ENCODE measurements at places on chromosomes 1 and 21.
A peak's percentile ranks its signal among the peaks of the same experiment; 100 is the strongest.

DNA sequence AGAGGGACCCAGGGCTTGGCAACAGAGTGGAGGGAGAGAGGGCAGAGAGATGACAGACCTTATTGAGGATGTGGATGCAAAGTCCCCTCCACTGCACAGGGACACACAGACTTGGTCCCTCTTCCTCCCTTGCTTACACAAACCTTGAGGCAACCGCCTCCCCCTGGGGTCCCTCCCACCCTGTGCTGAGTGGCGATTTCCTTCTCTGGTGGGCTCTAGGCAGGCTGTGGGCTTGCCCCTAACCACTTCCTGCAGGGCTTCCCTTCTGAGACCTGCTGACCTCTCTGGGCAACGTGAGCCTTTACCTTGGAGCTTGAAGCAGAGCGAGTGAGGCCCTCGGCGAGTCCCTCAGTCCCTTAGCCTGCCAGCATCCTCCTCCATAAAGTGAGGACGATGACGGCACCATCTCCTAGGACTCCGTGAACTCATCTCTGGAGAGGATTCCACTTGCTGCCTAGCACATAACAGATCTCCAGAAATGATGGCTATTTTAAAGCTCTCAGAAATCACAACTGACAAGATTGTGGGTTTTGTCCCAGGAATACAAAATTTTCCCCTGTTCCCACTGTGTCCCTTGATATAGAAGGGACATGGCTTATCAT lies 25.0 kb downstream of the KIAA1614 start:
- no peak for DNase-seq

DNA sequence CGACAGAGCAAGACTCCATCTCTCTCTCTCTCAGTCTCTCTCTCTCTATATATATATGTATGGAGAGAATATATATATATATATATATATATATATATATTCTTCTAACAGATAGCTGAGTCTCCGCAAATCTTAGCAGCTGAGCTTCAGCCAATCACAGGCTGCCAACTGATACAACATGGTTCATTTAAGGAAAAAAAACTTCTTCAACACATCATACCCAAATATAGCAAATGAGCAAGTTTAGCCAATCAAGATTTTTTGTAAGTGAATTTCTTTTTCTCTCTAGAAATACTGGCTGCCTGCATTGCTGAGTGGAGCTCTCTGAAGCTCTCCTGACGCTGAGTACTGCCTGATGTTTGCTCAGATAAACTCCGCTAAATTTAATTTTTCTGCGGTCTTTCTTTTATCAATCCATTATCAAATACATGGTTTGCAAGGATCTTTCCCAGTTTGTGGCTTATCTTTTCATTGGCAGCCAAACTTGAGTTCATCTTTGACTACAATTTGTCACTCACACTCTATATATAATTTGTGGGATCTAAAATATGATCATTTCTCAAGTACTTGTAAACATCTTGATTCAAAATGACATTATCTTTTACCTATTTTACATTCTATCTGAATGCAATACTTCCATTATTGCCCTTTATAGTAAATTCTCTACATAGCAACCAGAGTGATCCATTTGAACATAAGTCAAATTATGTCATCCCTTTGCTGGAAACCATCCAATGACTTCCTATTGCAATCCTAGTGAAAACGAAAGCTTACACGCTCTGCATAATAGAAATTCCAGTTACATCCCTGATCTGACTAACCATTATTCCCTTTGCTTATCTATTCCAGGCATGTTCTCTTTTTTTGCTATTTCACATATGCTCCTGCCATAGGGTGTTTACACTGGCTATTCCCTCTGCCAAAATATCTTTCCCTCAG lies 2131.7 kb downstream of the MRPL39 start:
- no peak for DNase-seq

GRCh38 chr1:114959423-114959822 lies 70.2 kb upstream of the TSHB start:
- DNase-seq = no peak

- no peak for DNase-seq
Measured at GRCh38 chr1:76068953-76069561, 5.5 kb upstream of the ST6GALNAC3 start.

- peak; percentile 31 for DNase-seq
Measured at GRCh38 chr21:39313042-39313570, 326 bp downstream of the BRWD1 start.

- no peak for DNase-seq
Measured at GRCh38 chr1:69755647-69756046, 187.9 kb downstream of the LRRC7 start.

DNA sequence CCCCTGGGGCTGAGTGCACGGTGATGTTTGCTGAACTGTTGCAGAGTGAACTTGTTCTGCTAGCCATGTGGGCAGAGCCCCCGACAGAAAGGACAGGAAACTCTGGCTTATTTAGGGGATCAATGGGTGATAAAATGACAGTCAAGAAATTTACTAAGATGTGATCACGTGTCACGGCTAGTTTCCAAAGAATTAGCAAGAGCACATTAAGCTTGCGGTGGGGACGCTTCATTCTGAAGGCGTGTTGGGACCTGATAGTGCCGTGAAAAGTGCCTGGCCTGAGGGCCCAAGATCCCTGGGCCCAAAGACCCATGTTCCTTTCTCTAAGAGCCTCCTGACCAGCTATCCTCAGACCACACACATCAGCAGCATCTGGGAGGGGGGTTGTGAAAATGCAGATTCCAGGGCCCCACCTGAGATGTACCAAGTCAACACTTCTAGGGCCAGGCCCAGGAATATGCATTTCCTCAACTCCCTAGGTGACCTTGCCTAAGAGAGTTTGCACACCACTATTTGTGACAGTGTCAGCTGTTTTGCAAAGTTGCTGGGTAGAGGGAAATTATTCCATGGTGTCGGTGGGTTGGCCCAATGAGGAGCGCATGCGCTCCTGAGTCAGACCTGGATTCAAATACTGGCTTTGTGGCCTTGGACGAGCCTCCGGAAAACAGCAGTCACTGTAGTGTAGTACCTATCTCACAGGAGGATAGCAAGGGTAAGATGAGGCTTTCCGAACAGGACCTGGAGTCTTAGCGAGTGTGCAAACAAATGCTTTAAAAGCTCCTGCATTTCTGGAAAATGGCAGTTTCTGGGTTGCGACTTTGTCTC lies 77.5 kb downstream of the SPSB1 start:
- no peak for DNase-seq

GRCh38 chr1:94351481-94351880 lies 66.7 kb upstream of the ABCD3 start:
- DNase-seq = no peak

DNA sequence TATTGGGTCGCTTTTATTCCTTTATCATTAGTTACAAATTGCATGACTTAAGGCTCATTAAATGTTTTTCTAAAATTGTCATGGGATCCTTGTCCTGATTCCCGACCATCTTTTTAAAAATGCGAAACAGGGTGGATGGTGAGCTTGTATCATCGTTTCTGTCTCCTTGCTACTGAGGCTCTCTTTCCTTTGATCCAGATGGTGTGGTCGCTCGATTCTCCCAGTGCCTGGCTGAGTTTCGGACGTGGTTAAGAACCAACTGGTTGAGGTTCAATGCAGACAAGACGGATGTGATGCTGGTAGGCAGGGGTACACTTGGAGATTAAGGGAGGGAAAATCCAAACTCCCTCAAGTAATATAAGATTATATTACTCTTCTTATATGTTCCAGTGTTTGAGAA lies 1.2 kb downstream of the MIER1 start:
- no peak for DNase-seq

DNA sequence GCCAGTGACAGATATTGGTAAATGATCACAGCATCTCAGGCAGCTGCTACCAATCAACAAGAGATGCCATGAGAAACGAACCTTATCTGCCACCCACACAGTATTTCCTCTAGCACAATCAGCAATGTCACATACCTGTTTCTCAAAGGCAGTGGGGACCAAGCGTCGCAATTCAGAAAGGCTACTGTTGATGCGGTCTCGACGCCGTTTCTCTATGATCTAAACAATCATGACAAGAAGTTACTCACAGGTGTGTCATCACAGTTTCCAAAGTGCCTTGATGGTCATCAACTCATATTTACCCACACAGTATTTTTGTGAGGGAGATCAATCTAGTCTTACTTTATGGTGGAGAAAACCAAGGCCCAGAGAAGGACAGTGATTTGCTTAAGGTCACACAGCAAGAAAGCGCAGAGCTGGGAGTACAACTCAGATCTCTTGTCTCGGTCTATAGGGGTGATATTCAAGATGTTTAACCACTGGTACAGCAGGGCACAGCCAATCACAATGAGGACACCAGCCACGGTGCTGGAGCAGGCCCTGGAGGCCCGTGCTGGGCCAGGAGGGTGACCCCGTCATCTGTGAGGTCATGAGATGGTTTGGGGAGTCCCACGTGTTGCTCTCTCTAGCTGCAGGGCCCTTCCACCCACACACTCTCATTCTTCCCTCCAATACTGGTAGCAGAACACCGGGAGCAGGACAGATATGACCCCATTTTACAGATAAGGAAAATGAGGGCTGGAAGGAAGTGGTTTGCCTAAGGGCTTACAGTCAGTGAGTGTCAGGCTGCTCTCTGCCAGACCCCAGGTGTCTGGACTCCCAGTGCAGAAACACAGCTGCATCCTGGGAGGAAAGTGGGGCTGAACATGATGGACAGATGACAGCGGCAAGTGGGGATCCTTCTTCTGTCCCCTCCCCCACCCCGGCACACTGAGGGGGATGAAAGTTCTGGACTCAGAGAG lies 7.8 kb downstream of the HEYL start:
- no peak for DNase-seq

GRCh38 chr1:5504364-5504740 lies 487.9 kb downstream of the NPHP4 start:
- no peak for DNase-seq

GRCh38 chr1:15477646-15478212 lies 1.8 kb downstream of the CELA2B start:
- no peak for DNase-seq

- no peak for DNase-seq
Measured at GRCh38 chr1:47759251-47759935, 237.8 kb downstream of the TRABD2B start.

DNA sequence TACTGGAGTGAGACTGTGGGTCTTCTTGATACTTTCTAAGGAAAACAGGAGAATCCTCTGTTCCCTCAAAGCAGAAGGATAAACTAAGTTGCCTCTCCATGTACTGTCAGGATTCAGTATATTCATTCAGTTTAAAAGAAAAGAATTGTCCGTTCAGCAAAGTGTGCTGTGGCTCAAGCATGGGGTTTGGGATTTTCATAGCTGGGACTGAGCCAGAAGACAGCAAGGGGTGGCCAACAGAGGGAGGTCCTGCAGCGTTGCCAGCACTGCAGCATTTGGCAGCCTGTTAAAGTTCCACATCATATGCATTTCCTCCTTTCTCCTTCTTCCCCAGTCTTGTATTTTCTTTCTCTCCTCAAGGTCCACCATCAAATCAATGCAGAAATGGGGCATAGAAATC lies 75.1 kb downstream of the DTL start:
- DNase-seq = no peak

GRCh38 chr1:248778906-248779305 lies 23.3 kb upstream of the LYPD8 start:
- DNase-seq = no peak

GRCh38 chr1:66298464-66298863 lies 235.5 kb upstream of the SGIP1 start:
- DNase-seq = no peak

DNA sequence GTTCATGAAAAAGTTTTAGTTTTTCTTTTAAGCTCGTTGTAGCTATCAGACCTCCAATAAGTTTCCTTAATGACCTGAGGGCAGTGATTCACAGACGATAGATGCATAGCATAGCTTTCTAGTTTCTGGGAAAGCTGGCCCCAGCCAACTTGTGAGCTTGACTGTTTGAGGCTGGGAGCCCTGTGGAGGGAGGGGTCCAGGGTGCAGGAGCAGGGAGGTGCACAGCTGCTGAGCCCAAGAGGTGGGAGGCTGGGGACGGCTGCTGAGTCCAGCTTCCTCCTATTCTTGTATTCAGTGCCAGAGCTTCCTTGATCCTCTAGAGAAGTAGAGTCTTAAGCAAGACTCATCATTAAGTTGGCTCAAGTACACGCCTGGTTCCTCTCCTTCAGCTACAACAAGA lies 11.0 kb upstream of the AVPR1B start:
- DNase-seq = no peak

GRCh38 chr1:220011620-220012019 lies 34.7 kb downstream of the EPRS1 start:
- DNase-seq = no peak

DNA sequence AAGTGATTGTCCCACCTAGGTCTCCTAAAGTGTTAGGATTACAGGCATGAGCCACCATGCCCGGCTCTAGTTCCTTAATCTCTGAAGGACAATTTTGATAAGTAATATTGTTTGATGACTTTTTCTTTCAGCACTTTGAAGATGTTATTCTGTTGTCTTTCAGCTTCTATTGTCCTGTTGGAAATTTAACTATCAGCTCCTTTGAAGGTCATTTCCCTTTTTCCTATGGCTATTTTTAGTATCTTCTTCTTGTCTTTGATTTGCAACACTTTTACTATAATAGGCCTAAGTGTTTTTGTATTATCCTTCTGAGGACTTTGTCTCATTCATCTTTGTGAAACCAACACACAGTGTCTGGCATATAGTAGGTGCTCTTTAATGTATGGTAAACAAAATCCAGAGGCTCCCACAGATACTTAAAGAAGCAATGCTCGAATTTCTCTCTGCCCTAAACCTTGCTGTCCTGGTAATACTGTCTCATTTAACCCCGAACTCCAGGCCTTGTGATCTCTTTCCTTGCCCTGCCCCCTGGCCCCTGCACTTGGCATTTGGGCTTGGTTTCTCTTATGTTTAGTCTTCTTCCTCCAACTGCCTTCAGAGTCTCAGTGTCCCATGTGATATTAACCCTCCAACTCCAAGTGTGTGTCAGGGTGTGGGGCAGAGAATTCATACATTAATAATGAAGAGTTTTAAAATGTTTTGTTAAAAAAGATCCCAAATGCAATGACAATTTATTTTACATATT lies 19.0 kb upstream of the AGO1 start:
- no peak for DNase-seq

GRCh38 chr1:21490774-21491487 lies 18.3 kb upstream of the ALPL start:
- peak; percentile 42 for DNase-seq

- DNase-seq = no peak
Measured at GRCh38 chr1:30190511-30191153, 532.8 kb downstream of the MATN1 start.

DNA sequence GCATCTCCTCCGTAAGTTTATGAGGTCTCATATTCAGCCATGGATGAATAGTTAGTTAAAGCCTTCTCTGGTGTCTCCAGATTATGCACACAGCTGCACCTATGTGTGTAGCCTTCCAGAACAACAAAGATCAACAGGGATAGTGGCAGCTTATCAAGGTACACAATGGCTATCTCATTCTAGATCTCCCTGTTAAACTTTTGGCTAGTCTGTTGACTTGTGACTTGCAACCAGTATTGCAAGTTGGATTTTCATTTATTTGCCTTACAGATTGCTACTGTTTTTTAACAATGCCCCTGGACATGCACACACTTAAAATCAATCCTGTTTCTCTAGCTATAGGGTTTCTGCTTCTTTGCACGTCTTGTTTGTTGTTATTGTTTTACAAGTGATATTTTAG lies 363.2 kb downstream of the OMA1 start:
- DNase-seq = no peak
